ENCODE measurements at places on chromosomes 1 and 21.

- DNase-seq: no peak
Measured at GRCh38 chr1:86596224-86596623, 49.3 kb downstream of the CLCA4 start.

- no peak for DNase-seq
Measured at GRCh38 chr1:199177241-199177640, 538.4 kb downstream of the PTPRC start.

DNA sequence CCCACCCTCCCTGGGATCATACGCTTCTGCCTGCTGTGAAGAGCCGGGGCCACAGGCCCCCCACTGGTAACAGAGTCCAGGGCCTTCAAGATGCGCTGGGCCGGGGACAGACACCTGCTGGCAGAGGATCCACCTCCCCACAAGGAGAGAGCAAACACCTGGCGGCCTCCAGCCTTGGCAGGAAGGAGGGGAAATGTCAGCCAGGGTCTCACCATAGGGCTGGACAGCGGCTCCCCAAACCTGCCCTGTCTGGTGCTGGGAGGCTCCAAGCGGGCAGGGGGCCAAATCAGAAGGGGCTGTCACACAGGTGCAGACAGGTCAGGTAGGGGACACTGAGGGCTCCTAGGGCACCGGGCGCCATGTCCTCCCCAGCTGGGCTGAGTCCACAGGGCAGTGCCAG lies 58.9 kb downstream of the KCNAB2 start:
- no peak for DNase-seq

GRCh38 chr1:37149296-37149695 lies 115.0 kb upstream of the GRIK3 start:
- DNase-seq: no peak

DNA sequence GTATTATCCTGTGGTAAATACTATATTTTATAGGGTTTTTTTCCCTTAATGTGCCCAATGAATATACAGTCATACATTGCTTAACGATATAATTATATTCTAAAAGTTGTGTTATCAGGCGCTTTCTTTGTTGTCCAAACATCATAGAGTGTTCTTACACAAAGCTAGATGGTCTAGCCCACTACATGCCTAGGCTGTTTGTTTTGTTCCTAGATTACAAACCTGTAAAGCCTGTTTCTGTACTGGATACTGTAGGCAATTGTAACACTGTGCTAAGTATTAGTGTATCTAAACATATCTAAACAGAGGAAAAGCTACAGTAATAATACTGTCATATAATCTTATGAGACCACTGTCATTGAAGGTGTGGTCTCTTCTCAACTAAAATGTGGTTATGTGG lies 242.6 kb upstream of the C1orf105 start:
- no peak for DNase-seq

DNA sequence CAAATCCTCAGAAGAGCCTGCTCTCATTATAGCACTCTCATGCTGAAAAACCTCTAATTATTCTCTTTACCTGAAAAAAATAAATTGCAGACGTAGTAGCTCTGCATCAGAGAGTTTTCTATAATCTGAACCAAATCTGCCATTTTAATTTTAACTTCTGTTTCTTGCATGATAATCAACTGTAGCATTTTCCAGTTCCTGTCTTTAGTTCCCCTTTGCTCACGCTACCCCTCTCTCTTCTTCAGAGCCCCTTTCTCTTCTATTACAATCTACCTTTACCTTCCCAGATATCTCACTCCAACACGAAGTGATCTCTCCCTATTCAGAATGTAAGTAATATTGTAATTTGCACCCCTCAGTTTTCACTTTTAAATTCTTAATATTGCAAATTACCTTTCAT lies 31.4 kb downstream of the FMO1 start:
- no peak for DNase-seq

GRCh38 chr21:22585558-22585957 lies 1587.3 kb downstream of the NCAM2 start:
- DNase-seq: no peak

DNA sequence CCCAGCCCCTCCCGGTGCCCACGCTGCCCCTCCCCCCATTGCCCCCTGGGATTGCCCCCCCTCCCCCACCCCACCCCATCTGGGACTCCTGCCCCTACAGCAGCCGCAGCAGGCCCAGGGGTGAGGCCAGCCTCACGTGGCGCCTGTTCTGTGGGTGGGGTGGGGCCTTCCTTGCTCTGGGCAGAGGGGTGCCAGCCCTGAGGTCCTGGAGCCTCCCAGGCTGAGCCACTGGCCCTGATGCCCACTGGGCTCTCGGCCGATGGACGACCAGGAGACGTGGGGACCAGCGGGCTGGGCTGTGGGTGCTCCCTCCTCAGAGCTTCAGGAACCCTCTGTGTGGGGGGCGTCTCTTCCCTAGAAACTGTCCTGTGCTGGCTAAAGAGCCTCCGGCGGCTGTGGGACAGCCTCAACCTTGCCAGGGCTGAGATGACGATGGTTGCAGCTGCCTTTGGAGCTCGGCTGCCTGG lies 5.8 kb upstream of the C1orf159 start:
- DNase-seq: no peak

GRCh38 chr1:237470712-237471338 lies 419.9 kb downstream of the ZP4 start:
- no peak for DNase-seq

DNA sequence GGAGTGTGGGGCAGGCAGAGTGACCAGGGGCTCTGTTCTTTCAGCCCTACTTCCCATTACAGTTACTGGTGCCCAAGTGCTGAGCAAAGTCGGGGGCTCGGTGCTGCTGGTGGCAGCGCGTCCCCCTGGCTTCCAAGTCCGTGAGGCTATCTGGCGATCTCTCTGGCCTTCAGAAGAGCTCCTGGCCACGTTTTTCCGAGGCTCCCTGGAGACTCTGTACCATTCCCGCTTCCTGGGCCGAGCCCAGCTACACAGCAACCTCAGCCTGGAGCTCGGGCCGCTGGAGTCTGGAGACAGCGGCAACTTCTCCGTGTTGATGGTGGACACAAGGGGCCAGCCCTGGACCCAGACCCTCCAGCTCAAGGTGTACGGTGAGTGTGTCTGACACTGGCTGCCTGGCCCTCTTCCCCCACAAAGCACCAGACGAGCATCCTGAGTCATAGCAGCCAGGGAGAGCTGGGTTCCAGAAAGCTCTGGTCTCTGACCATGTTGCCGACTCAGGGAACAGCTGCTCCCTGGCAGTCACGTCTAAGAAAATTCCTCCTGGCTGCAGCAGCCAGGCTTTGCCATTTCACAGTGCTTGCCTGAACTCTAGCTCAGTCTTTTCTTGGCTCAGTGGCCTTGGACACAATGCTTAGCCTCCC lies 3.3 kb downstream of the SLAMF8 start:
- DNase-seq: no peak

GRCh38 chr1:23854568-23854967 lies 13.5 kb downstream of the FUCA1 start:
- no peak for DNase-seq

- DNase-seq: no peak
Measured at GRCh38 chr1:36492491-36492890, 9.8 kb upstream of the CSF3R start.

GRCh38 chr1:8222789-8223188 lies 95.1 kb upstream of the SLC45A1 start:
- DNase-seq: no peak

- no peak for DNase-seq
Measured at GRCh38 chr1:203907901-203908300, 46.5 kb downstream of the SNRPE start.

GRCh38 chr1:30521261-30521865 lies 202.0 kb downstream of the MATN1 start:
- no peak for DNase-seq

- DNase-seq: no peak
Measured at GRCh38 chr21:43354666-43355065, 72.3 kb downstream of the SIK1 start.

GRCh38 chr1:50977575-50978143 lies 7.6 kb downstream of the CDKN2C start:
- no peak for DNase-seq

- no peak for DNase-seq
Measured at GRCh38 chr1:43706598-43707189, 642 bp upstream of the ST3GAL3 start.

DNA sequence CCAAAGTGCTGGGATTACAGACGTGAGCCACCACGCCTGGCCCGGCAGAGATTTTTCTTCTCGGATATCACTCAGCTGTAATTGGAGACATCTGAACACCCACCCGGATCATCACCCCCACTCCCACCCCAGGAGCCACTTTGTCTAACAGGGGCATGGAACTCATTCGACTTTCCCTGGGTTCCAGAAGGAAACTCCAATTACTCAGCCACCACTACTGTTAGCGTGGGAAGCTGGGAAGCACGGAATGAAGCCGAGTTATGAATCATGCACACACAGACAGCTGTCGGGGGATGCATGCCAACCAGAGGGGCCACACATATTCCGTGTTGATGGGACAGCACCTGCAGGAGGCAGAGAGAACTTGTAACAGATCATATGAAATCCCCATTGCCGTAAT lies 85.2 kb downstream of the HLCS start:
- DNase-seq: no peak

- DNase-seq: no peak
Measured at GRCh38 chr21:41830764-41831452, 48.2 kb downstream of the PRDM15 start.

Measured in stimulated activated CD8-positive, alpha-beta memory T cell treated with anti-CD3 and anti-CD28 coated beads, Interleukin-4, amount 100 ng/mL, for 1 hour (primary cell).